Fibroblast of lung (primary cell): ENCODE measurements at places on chromosomes 12 and 14. TPM values are rescaled to one million over a fixed set of nuclear protein-coding genes. Genes with fewer than 3 reads are reported as not detected.

NABP2 gene
- 25.9 and 29.2 TPM in 2 replicates for total RNA-seq

DNA sequence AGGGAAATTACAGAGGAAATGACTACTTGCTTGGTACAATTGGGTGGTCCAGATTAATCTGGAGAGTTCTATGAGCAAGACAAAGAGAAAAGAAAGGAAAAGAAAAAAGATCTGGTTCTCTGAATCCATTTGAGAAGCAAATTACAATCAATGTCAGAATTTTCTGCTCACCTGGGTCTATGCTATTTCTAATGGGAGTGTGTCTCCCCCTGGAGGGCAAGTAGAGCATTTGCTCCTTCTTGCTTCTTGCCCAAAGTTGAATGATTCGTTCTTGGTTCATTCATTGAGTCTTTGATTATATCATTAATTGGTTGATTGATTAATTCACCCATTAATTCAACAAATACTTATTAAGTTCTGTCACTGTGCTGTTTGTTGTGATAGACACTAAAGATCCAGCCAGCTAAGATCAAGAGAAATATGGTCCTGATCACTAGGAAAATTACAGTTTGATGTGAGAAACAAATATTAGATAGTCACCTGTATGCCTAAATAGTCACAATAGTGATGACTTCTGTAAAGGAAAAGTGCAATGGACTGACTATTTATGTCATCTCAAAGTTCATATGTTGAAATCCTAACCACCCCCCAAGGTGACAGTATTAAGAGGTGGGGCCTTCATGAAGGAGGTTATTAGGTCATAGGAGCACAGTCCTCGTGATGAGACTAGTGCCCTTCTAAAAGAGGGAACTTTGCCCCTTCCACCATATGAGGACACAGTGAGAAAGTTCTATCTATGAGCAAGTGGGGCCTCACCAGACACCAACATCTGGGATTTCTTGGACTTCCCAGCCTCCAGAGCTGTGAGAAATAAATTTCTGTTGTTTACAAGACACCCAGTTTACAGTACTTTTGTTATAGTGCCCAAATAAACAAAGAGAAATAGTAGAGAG lies 8.0 kb upstream of the ASB8 start:
- H3K4me1 ChIP-seq: no peaks in the 10 kb centered on the region
- no peaks in the 10 kb centered on the region for H3K36me3 ChIP-seq
- no peaks in the 10 kb centered on the region for H3K27me3 ChIP-seq
- no peak overlapping the region for H3K27ac ChIP-seq

DNA sequence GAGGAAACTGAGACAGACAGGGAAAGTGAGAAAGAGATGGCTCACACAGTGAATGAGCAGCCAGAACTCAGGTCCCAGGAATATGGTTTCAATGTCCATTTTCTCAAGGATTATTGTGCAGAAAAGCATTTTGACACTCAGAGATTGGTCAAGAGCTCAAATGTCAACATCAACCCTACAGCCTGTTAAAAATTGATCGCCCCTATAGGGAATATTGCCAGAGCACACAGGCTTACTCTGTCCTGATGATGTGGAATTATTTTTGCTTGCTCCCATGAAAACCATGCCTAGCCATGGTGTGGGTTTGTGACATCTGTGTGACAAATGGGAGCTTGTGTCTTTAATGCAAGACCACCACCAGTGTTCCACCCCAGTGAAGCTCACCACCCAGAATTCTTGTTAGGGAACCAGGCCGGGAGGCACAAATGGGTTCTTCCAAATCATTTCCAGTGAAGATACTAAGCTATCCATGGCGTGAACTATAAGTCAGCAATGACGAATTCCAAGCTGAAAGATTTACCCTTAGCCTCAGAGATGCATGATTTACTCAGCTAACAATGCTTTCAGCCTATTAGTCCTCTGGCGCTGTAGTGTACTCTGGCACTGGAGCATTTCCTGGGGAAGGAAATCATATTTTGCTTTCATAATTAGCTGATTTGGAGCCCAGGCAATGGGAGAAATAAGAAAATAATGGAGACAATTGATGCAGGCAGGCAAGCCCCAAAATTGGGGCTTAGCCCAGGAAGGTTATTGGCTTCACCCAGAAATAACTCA lies 1188.2 kb upstream of the TMEM132C start:
- no peaks in the 10 kb centered on the region for H3K4me1 ChIP-seq
- no peak overlapping the region for H3K27ac ChIP-seq
- H3K4me3 ChIP-seq: no peak overlapping the region
- H3K27me3 ChIP-seq: no peaks in the 10 kb centered on the region
- DNase-seq: no peak

SLC5A8 gene
- total RNA-seq: not detected in 2 replicates

DNA sequence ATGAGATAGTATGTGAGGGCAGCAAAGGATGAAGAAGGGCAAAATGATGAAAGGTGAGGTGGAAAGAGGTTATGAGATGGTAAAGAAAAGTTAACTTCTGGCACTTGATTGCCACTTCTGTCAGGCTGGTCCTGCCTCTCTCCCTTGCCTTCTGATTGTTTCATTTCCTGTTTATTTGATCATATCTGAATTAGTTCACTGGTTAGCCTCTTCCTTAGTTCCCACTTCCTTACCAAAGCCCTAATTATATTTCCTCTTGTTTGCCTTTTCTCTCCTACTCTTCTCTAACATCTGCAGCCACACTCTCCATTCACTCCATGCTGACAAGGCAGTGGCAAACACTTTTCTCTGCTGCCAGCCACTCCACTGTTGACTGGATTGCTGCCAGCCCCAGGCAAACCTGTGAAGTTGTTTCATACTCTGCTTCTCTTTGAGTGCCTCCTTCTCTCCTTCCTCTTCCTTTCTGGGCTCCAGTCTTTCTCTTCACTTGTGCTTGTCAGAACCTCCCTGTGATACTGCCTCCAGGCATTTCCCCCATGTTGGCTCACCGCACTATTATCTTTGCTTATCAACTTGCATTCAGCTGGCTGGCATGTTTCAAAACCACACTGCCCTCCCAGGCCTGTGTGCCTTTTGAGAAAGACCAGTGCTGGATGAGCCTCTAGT lies 8.1 kb downstream of the PNP start:
- H3K4me3 ChIP-seq: no peak overlapping the region
- no peaks in the 10 kb centered on the region for H3K27me3 ChIP-seq
- peak; percentile 14 for DNase-seq

- no peak overlapping the region for H3K27ac ChIP-seq
- H3K36me3 ChIP-seq: peaks cover 13% of the 10 kb centered on the region
- DNase-seq: peak; percentile 23
- H3K4me3 ChIP-seq: no peak overlapping the region
- peaks cover 11% of the 10 kb centered on the region for H3K4me1 ChIP-seq
These were observed 25.1 kb downstream of the ACVR1B start for GRCh38 chr12:51976376-51977160.

DNA sequence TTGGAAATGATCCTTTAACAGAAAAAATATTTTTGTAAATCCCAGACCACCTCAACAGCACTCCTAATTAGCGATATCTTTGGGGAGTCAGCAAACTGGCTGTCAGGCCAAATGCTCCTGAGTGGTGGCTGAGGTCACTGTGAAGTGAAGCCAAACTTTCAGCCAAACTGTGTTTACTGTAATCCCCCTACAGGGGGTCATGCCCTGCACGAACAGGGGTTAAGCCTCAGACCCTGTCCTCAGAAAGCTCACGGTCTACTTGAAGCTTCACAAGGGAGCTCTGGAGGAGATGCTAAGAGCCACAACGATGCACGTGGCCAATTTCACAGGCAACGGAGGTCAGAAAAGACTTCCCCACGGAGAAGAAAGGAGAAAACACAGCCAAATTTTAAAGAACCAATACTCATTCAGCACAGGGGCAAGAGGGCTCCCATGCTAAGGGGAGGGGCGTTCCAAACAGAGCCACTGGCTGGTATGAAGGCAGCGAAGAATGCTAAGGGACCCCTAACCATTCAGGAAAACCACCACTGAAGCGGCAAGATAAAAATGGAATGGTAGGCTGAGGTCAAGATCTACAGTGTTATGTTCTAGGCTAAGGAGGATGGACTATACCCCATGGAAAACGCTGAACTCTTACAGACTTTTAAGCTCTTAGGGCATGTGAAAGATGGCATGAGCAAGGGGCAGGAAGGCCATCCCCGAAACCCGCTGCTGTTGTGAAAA lies 105.4 kb downstream of the ITPR2 start:
- H3K4me3 ChIP-seq: no peak overlapping the region
- no peak overlapping the region for H3K27ac ChIP-seq
- DNase-seq: no peak
- H3K27me3 ChIP-seq: no peaks in the 10 kb centered on the region

DNA sequence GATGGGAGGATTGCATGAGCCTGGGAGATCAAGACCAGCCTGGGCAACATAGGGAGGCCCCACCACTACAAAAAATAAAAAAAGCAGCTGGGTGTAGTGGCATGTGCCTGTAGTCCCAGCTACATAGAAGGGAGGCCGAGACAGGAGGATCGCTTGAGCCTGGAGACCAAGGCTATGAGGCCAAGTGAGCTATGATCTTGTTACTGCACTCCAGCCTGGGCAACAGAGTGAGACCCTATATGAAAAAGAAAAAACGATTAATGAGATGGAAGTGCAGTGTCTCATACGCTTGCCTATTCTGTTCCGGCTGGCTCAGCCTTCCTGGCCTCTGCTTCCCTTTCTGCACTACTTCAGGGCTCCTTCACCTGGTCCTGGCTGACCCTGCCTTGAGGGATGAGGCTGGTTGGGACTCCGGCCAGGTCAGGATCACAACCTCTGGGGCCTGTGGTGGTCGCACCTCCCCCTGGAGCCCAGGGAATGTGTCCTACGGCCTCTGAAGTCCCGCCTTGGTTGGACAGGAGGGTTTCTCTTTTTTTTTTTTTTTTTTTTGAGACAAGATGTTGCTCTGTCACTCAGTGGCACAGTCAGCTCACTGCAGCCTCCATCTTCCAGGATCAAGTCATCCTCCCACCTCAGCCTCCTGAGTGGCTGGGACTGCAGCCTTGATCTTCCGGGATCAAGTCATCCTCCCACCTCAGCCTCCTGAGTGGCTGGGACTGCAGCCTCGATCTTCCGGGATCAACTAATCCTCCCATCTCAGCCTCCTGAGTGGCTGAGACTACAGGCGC lies 10.7 kb downstream of the TEDC1 start:
- no peak overlapping the region for H3K4me3 ChIP-seq
- DNase-seq: no peak
- no peak overlapping the region for H3K27ac ChIP-seq
- H3K27me3 ChIP-seq: no peaks in the 10 kb centered on the region

DNA sequence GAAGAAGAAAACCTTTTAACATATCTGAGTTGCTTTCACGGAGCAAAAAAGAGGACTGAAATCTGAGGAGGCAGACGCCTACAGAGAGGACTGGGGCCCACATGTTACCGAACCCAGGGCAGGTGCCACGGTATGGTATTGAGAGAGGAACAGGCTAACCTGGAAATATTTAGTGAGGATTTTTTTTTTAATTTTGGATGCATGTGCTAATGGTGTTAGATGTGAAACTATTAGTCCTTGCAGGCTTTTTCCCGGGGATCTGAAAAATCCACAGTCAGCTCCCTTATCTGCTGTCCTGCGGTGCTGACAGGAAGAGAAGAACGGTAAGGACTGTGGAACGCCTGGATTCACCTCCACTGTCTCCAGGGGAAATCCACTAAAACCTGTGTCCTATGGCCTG lies 819.7 kb downstream of the TMEM121 start:
- no peaks in the 10 kb centered on the region for H3K27me3 ChIP-seq
- no peaks in the 10 kb centered on the region for H3K36me3 ChIP-seq
- DNase-seq: no peak
- no peak overlapping the region for H3K27ac ChIP-seq
- H3K4me1 ChIP-seq: no peaks in the 10 kb centered on the region

CLEC14A gene
- total RNA-seq: 2.6 and 5.3 TPM in 2 replicates

DNA sequence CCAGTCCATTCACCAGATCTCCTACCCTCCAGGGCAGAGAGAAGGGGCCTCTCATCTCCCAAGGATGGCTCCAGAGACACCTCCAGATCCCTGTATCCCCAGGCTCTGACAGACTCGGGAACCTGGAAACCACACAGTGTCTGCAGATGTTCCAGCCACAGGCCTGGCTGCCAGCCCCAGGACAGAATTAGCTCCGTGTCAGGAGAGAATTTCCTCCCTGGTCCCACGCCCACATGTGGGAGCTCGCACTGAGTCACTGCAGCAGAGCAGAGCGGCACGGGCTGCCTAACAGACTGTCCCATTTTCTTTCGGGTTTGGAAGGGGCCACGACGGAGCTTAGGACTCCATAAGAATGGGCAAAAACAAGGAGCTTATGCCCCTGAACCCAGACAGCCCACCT lies 33.6 kb downstream of the CMKLR1 start:
- peaks cover 6% of the 10 kb centered on the region for H3K4me1 ChIP-seq
- peak overlapping the region; percentile 48 for H3K27ac ChIP-seq
- H3K27me3 ChIP-seq: no peaks in the 10 kb centered on the region
- DNase-seq: peak; percentile 88
- no peaks in the 10 kb centered on the region for H3K36me3 ChIP-seq
- peak overlapping the region; percentile 21 for H3K4me3 ChIP-seq

PTPRB gene
- 0.66 and 0.77 TPM in 2 replicates for total RNA-seq

- peak overlapping the region; percentile 60 for H3K27ac ChIP-seq
- peak overlapping the region; percentile 10 for H3K4me3 ChIP-seq
- peak; percentile 72 for DNase-seq
- H3K27me3 ChIP-seq: no peaks in the 10 kb centered on the region
- H3K4me1 ChIP-seq: peaks cover 7% of the 10 kb centered on the region
- no peaks in the 10 kb centered on the region for H3K36me3 ChIP-seq
These were observed 116.7 kb downstream of the LMNTD1 start for GRCh38 chr12:25436206-25437030.

DNA sequence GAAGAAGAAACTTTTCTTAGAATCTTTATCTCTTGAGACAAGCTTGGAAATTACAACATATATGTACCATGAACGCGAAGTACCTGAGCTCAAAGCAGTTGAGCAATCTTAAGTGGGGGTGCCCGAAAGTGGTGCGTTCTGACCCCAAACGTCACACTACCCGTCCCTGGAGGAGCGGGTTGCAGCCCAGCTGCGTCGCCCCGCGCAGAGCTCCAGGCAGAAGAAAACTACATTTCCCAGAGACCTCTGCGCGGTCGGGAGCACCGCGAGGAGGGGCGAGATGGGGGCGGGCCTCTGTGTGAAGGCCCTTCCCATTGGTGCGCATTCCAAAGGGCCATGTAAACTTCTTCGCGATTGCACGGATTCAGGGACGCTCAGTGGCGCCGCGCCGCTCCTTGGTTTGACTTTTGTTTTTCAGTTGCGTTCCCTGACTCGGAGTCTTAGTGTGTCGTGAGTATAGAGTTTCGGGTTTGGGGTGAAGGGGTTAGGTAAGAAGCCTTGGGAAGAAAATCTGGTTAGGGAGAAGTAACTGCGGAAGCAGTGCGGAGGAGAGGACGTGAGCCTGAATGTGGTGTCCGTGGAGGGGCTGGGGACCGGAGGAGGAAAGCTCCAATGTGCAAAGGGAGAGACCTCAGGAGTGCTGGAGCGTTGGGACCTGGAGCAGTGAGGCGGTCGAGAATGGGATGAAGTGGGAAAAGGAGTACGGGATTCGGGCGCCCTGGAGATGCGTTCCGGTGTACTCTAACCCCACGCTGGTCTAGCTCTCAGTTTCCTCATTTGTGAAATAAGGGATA lies at the start of gene CCDC77:
Gene CCDC77 (plus strand): TSS at position 410 of the 794 bp plus-strand sequence. CDS start 7,740 bp downstream, outside the sequence.
- H3K4me1 ChIP-seq: no peaks in the 10 kb centered on the region
- H3K27ac ChIP-seq: peak within 1 kb of the TSS; percentile 40
